ENCODE measurements at places on chromosomes 12 and 14. TPM values are rescaled to one million over a fixed set of nuclear protein-coding genes. Genes with fewer than 3 reads are reported as not detected.

GSC gene
- 0.46 TPM for total RNA-seq

ATP2A2 gene
- total RNA-seq, result 222 TPM

JDP2 gene
- 12.5 TPM for total RNA-seq

PIP4K2C gene
- total RNA-seq, result 19.6 TPM

GZMB gene
- not detected for total RNA-seq

TAS2R30 gene
- total RNA-seq, result 9.5 TPM

PGF gene
- 2.8 TPM for total RNA-seq

PNMA1 gene
- total RNA-seq, result 145 TPM

MYF6 gene
- total RNA-seq, result 0.92 TPM

TSPAN11 gene
- 13.8 TPM for total RNA-seq

CLEC6A gene
- total RNA-seq, result not detected

LPAR5 gene
- 1.2 TPM for total RNA-seq

DAO gene
- total RNA-seq, result not detected

CDH24 gene
- total RNA-seq, result 14.1 TPM

ANKRD33 gene
- total RNA-seq, result not detected

PCED1B gene
- total RNA-seq, result 0.46 TPM

RPS6KL1 gene
- total RNA-seq, result 39.9 TPM

ASIC1 gene
- 31.1 TPM for total RNA-seq

KRT3 gene
- total RNA-seq, result 0.23 TPM

SERPINA3 gene
- 2.5 TPM for total RNA-seq

POTEM gene
- total RNA-seq, result not detected

TEP1 gene
- 8.8 TPM for total RNA-seq
